ENCODE measurements at places on chromosomes 7 and 10. TPM values are rescaled to one million over a fixed set of nuclear protein-coding genes. Genes with fewer than 3 reads are reported as not detected.

DNA sequence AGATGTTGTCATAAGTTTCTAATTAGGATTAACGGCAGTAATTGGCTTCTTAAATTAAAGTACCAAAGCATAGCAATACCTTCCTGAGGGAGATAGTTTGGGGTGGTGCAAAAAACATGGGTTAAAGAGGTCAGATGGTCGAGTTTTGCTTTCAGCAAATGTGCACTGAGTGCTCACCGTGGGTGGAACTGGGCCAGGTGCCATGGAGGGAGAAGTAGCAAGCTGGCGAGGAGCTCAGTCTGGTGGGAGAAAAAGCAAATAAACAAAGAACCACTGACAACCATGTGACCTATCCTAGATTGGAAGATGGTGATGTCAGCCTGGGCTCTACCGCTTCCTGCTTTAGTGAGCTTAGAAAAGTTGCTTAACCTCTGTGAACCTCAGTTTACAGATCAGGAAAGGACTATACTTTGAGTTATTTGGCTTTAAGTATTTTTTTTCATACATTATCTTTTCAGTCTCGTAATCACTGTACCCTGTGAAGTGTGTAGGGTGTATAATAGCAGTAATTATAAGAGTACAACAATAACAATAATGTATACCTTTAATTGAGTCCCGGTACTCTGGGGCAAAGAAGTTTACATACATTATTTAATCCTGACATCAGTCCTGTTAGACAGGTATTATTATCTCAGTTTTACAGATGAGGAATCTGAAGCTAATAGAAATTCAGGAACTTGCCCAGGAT, 69.0 kb upstream of the PDCD4 start:
- peak overlapping the region; percentile 92 for H3K27ac ChIP-seq
- no peaks in the 10 kb centered on the region for H3K36me3 ChIP-seq
- no peak overlapping the region for H3K4me3 ChIP-seq
- no peaks in the 10 kb centered on the region for H3K27me3 ChIP-seq
- H3K4me1 ChIP-seq: peaks cover 47% of the 10 kb centered on the region

- no peak for DNase-seq
- H3K4me1 ChIP-seq: peaks cover 16% of the 10 kb centered on the region
These were observed 16.1 kb downstream of the CCSER2 start for GRCh38 chr10:84344526-84344925.

The MEOX2 gene
- total RNA-seq: 7.5 TPM

The UCMA gene
- total RNA-seq: not detected

DNA sequence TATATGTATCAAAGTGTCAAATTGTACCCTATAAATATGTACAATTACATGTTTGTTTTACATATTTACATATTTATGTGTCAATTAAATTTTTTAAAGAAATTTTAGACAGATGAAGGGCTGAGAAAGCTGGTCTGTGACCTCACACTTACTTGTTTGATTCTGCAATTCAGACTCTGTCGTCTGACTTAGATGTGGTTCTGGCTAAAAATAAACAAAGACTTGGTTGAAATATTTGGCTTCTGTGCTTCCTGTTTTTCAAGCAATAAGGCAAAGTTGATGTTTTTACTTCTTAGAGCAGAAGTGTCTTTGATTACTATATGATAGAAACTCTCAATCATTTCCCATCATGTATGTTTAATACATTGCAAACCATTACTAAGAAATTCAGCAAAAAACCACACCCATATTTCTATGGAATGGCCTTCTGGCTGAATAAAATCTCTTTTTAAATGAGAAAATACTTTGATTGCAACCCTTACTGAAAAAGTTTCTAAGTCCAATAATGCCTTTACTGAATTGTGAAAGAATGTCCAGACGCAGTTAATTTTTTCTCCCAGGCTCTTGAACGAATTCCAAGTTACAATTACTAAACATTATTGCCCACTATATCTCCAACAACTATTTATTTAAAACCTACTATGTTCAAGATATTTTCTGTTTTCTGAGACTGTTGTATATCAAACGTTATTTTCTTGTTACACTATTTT, 59.5 kb upstream of the PRKG1 start:
- no peak overlapping the region for H3K4me3 ChIP-seq
- H3K4me1 ChIP-seq: no peaks in the 10 kb centered on the region
- H3K36me3 ChIP-seq: no peaks in the 10 kb centered on the region
- no peaks in the 10 kb centered on the region for H3K27me3 ChIP-seq
- peak overlapping the region; percentile 15 for H3K27ac ChIP-seq

The PPP1R9A gene
- 38.8 TPM for total RNA-seq

DNA sequence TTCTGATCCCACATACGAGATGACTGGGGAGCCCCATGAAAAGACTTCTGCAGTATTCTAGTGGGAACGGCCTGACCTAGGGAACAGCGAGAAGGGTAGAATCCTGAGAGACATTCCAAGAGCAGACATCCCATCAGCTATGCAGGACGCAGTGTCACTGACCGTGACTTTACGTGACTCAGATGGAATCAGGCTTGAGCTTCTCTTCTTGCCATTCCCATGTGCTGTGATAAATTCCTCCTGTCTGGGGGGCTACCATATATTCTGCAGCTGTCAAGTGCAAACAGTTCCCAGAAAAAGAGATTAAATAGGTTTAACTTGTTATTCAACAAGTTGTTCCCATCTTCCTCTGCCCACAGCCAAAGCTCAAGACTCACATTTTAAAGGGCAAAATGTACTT, 73.1 kb upstream of the PDE1C start:
- DNase-seq: no peak
- H3K4me1 ChIP-seq: no peaks in the 10 kb centered on the region
- H3K4me3 ChIP-seq: no peak overlapping the region
- no peak overlapping the region for H3K27ac ChIP-seq

DNA sequence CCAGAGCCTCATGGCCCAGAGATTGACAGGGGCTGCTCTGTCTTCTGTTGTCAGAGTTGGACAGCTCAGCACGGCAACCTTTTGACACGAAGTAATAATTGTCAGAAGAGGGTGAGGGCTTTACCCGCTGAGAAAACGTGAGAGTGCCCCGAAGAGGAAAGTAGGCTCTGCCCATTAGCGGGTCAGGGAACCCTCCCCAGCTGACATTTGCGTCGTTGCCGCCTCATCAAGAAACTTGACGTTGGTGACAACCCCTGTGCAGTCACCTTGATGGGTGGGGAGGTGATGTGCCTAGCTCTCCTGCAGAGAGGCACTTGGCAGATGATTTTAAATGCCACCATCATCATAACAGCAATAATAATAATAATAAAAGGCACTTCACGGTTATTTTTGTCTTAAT, 202.1 kb downstream of the USP6NL start:
- no peaks in the 10 kb centered on the region for H3K36me3 ChIP-seq
- H3K4me3 ChIP-seq: no peak overlapping the region
- H3K27me3 ChIP-seq: no peaks in the 10 kb centered on the region
- H3K27ac ChIP-seq: no peak overlapping the region
- H3K4me1 ChIP-seq: no peaks in the 10 kb centered on the region
- no peak for DNase-seq

DNA sequence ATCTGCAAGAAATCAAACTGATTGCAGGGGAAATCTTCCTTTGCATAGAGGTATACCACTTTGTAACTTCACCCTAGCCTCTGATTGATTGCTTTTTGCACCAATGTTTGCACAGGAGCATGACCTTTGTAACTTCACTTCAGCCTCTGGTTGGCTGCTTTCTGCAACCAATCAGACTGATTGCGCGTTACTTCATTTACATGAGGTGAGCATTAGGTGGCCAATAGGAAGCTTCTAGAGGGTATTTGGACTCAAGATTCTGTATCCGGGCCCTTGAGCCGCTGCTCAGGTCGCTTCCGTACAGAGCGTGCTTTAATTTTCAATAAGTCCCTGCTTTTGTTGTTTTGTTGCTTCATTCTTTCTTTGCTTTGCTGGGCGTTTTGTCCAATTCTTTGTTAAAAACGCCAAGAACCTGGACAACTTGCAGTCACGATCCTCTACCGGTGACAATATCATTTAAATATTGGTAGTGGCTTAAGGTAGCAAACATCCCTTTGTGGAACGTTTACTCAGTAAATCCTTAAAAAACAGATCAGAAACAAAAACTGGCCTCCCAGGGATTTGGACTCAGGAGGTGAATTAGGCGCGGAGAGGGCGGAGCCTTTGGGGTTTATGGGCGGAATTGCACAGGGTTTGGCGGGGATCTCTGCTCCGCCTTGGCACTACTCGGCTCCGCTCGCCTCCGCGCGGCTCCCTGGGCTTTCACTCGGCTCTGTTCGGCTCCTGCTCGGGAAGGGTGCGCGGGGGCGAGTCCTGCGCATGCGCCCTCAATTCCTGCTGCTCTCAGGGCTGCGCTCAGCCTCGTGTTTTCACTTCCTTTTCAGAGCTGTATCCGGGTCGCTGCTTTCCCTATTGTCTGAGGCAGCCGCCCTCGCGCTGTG, at the start of gene PHF14:
TSS of gene PHF14 (plus strand) at position 812 of the 881 bp plus-strand sequence. CDS start 452 bp downstream, outside the sequence.
- H3K27ac ChIP-seq: peak within 1 kb of the TSS; percentile 78
- no peaks in the 10 kb centered on the region for H3K36me3 ChIP-seq
- H3K4me1 ChIP-seq: peaks cover 11% of the 10 kb centered on the region

The UCN3 gene
- not detected for total RNA-seq

- H3K27ac ChIP-seq: peak overlapping the region; percentile 88
- no peaks in the 10 kb centered on the region for H3K27me3 ChIP-seq
- peaks cover 34% of the 10 kb centered on the region for H3K4me1 ChIP-seq
- H3K4me3 ChIP-seq: no peak overlapping the region
These were observed 177.6 kb downstream of the GNAI1 start for GRCh38 chr7:80312139-80312661.

DNA sequence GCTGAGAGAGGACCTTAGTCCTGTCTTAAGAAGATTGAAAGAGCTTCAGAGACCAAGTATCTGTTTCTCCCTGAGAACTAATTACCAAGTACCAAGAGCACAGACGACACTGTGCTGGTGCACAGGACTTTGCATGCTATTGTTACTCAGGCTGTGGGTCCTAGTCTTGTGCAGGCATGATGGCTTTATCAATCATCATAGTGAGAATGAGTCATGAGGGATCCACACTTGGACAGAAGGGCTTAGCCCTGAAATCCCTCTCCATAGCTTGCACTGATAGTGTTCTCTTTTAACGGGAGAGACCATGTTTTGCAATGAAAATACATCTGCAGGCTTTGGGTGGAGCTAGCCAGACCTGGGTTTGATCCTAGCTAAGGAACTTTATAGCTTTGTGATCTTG, 93.3 kb downstream of the SORCS3 start:
- no peaks in the 10 kb centered on the region for H3K4me1 ChIP-seq
- no peak overlapping the region for H3K4me3 ChIP-seq
- H3K27me3 ChIP-seq: no peaks in the 10 kb centered on the region
- H3K27ac ChIP-seq: no peak overlapping the region
- no peaks in the 10 kb centered on the region for H3K36me3 ChIP-seq

DNA sequence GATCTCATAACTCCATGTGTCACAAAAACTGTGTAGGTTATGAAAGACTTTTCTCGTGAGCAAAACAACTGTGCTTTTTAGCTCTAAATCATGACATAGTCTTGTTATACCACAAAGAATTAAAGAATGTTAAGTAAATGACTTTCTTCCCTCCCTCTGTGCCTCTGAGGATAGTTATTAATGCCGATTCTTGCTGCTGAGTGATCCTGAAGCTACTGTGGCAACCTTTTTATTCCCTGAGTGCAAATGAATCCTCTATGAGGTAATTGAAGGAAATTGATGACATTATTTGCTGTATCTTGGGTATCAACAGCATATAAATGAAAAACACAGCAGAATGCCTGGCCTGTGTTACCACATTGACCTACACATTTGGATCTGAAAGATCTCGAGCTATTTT, 142.2 kb upstream of the HDAC9 start:
- H3K4me3 ChIP-seq: no peak overlapping the region
- DNase-seq: no peak
- H3K27ac ChIP-seq: no peak overlapping the region
- no peaks in the 10 kb centered on the region for H3K27me3 ChIP-seq
- no peaks in the 10 kb centered on the region for H3K4me1 ChIP-seq
